ENCODE measurements at places on chromosomes 12 and 14.
A peak's percentile ranks its signal among the peaks of the same experiment; 100 is the strongest.

- DNase-seq, result no peak
Observed at GRCh38 chr12:67747869-67748742, 99.6 kb downstream of the DYRK2 start.

DNA sequence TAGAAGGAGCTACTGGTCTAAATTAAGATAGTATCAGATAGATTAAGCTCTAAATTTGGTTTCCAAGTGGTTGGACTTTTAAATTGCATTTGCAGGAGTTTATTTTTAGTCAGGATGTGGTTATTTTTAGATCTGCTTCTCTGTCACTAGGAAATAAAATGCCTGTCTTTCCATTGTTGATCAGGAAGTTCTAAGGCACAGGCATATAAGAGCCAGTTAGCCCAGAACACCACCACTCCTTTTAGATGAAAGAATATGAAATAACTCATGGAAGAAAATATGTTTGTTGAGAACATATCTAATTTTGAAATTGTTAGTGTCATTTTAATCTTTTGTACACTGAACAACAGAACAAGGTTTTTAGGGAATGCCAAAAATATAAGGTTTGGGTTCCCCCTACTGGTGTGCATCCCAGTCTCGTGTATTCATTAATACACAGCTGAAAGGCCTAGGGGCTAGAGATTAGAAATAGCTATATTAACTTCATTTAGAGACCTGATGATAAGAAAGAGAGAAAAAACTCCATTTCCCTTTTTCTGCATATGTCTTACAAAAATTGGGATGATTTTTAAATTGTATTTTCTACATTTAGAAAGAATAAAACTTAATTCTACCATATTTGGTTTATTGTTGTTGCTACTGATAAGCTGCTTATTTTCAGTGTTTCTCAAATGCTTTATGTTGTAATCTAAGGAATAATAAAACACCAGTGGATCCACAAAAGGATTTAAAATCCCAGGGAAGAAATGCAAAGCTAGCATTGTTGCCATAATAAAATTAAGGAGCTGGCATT, 67.2 kb downstream of the RIC8B start:
- peak; percentile 55 for DNase-seq

DNA sequence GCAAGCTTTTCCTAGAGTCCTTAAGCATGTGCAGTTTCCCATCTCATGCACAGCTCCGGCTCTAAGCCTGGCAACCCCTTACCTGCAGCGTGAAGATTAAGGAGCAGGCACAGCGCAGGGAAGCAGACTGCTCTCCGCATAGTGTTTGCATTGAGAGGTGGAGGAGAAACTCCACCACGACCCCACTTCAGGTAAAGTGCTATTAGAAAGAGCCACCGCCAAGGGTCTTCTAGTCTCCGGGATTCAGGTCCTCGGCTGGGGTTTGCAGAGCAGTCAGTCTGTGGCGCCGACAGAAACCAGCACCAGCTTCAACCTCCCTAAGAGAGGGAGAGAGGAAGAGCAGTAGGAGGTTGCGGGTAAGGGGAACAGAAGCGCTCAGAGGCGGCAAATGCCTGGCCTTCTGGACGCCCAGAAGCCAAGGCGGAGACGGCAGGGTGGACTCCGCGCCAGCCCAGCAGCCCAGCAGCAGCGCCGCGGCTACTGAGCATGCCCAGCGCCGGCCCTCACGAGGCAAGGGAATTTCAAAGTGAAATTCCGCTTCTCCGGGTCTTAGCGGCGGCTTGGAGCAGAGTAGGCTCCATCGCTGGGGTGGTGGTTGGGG, at the start of gene PTPRR:
Gene PTPRR, minus strand, starts transcription at position 488 of the 601 bp plus-strand sequence. Its CDS starts 348 bp downstream, at position 140.
- DNase-seq, result no peak

DNA sequence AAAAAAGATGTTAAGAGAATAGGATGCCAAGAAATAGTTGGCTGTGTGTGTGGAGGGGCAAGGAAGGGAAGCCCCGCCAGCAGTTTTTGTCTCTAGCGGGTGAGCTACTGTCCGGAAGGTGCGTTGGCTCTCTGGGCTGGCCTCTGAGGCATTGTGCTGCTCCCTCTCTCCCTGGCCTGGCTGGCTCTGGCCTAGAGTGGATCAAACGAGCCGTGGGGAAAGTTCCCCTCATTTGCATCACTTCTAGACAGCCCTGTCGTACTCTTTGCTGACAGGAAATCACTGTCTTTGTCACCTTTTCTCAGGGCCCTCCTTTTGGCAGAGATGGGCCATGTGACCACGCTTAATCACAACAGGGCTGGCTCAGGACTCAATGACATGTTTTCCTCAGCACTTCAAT, 236.1 kb upstream of the NPAS3 start:
- DNase-seq, result no peak

Data from RPMI8226 (cell line).